ENCODE measurements at places on chromosomes 2 and 18.

DNA sequence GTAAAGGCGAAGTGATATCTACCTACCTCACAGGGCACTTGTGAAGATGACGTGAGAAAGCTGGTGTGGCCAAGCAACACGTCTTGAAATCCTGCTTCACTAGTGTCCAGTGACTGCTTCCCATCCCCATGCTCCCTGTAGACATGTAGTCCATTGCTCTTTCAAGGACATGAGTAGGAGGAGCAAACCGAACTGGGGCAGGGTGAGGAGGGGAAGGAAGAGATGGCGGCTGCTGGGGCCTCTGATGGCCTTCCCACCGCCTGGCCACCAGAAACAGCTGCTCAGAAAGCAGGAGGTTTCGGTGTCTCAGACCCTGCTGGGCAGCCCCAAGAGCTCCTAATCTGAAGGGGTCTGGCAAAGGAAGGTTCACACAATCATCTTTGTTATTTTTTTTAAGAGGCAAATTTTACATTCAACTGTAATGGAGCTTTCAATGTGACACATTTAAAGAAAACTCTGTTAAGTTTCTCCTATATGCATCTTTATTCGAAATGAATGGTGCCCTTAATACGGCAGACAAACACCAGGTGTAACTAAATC lies 14.7 kb downstream of the CPLX4 start:
- DNase-seq = no peak

DNA sequence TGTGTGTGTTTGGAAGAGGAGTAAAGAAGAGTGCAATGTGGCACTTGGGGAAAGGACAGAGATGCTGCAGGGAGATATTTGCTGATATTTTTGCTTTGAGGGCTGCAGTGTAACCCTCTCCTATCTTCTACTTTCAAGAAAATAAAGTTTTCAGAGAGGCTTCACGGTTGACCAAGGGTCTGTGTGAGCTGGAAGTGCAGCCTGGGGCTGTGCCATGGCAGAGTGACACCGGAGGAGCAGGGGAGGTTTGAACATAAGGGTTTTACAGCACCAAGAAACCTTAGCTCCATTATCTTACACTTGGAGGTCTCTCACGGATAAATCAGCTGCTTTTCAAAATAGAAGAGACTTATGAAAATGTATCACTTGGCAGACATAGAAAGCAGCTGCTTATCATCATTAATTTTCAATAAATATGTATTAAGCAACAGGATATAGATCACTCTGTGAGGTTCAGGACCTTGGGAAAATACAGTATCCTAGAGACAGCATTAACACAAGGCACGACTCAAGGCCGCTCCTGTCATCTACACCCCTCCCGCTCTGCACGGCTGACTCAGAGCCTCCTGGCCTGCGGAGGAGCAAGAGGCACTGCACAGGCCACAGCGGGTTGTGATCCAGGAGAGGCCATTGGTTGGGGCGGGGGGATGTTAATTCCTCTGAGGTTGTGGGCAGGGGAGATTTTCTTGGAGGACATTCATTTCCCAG lies 127.8 kb downstream of the COPS8 start:
- DNase-seq = peak; percentile 92

GRCh38 chr2:179614121-179614520 lies 247.3 kb downstream of the ZNF385B start:
- DNase-seq = peak; percentile 57

DNA sequence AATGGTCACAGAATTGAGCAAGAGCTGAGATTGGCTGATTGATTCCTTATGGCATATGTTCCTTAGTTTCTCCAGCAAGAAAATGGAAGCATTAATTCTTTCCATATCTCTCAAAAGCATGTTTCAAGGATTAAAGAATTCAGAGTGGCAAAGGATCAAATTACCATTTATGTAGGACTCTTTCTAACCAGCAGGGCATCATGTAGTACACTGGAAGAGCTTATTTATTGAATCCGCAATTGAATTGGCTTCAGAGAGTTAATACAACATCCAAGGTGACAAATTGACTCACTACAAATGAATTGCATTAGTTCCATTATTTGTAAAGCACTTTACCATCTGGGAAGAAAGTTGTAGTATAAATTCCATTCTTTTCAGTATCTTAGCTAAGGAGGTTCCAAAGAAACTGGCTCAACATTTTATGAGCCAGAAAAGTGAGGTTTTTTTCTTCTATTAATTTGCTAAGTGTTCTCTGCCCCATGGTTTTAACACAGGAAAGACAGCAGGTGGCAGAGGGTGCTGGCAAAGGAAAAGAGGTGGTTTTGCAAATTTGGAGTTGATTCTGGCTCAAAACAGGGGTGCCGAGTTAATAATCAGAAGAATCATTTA lies 409.9 kb downstream of the MTX2 start:
- no peak for DNase-seq

DNA sequence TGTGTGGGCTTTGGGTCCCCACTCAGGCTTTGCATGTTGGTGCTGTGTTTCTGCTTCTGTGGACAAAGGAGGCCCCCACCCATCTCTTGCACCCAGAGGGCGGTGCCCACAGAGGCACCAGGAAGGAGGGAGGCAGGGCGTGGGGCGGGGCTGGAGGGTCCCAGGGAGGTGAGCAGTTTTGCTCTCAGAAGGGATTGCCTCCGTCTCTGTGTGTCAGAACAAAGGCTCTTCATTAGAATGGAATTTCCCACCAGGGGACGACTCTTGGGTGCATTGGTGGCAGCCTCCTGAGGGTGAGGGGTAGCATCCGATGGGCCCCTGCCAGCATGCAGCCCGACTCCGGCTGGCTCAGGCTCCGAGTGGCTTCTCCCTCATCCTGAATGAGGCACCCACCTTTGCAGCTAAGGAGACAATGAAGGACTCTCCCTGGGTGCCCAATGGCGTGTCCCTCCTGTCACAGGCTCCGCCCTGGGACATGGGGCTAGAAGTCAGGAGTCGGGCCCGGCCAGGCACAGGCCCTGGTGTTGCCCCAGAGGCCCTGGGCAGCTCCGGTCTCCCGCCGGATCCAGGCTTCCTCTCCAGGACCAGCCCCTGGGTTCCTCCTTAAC lies 7.0 kb upstream of the ERFE start:
- DNase-seq = no peak

DNA sequence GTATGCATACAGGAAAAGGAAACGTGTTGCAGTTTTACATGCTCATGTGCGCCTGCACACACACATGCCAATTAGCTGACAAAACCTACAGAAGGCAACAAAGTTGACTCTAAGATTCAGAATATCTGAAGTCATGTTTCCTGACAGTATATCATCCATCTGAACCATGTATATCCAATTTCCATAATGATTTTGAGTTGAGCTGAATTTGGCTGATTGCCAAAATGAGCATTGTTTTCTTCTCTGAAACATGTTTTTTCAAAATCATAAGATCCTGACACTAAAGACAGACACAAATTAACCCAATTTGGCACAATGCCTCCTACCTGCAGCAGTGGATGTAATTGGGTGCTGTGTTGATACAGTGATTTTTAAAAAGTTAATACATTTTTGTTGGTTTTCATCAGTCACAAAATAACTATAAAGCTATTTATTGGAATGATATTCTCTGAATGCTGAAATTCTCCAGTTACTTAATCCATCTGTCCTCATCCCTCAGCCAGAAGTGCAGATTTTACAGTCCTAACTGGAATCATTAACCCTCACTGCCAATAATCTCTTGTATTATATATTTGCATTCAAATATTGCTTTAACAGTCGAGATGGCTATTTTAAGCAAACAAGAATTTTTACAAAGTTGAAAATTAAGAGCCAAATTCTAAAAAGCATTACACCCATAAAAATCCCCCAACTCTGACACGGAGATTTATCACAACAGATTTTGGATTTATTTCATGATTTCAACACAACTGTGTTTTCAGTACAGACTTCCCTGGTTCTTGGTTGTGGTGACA lies 161.7 kb upstream of the LMAN1 start:
- DNase-seq = no peak
